H1 (cell line): ENCODE measurements at places on chromosomes 7 and 10. TPM values are rescaled to one million over a fixed set of nuclear protein-coding genes. Genes with fewer than 3 reads are reported as not detected.
A peak's percentile ranks its signal among the peaks of the same experiment; 100 is the strongest.

GRCh38 chr10:48811917-48812316, 127.2 kb downstream of the WDFY4 start:
- DNase-seq: no peak

- DNase-seq: no peak
Measured at GRCh38 chr10:112722758-112723157, 227.3 kb upstream of the TCF7L2 start.

DNA sequence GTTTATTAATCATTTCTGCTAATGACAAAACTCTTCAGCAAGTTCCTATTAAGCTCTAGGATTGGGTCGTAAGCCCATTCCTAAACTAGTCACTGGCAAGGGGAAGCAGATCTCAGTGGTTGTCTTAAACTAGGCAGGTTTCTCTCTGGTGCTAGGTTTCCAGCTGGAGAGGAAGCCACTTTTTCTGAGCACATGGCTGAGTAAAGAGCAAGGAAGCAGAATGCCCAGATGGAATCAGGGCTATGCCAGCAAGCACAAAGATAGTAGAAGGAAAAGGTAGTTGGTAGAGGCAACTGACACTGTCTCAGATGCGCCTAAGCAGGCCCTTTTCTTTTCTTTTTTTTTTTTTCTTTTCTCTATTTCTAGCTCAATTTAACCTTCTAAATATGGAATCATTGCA, 224.9 kb downstream of the EXOC4 start:
- no peak for DNase-seq

DNA sequence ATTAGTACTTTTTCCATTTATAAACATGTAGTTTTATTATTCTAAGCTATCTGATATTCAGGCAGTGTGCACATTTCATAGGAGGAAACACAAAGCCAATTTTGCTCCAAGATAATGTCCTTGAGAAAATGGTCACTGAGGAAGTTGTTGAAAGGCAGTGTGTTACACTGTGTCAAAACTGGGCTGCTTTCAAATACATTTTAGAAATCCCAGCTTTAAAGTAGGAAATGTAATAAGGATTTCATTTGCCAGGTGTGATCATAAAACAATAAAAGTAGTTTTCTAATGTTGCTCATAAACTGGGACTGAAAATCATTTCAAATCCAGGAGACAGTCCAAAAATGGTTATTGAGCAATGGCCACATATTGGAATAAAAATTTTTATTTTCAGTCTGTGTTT, 80.1 kb downstream of the WDR37 start:
- DNase-seq: no peak

SH2D4B gene
- 0.10 and 0.13 TPM in 2 replicates for total RNA-seq

- DNase-seq: no peak
Measured at GRCh38 chr10:96673318-96674099, 46.8 kb downstream of the PIK3AP1 start.

DNA sequence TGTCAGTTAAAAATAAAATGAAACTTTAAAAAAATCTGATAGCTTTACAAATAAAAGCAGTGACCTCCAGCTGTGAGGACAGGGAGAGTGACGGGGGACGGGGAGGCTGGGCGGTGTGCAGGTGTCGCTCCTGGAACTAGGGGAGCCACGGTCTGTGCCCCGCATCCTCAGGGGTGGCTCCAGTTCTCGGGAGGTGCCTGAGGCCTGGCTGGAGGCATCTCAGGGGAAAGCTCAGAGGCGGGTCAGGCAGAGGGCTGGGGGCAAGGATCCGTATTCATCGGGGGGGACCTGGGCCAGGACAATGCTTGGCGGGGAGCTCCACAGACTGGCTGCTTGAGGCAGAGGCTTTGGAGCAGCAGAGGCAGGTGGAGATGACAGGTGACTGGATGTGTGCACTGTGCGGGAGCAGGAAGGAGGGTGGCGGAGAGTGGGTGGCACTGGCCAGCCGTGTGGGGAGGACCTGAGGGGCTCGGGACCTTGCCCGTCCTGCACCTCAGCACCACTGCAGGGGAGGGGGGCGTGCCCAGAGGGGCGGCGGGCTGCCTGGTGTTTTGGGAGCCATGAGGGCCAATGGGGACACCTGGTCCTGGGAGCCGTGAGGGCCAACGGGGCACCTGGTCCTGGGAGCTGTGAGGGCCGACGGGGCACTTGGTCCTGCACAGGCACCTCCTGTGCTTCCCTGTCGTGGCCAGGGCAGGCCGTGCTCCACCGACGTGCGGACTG, 13.2 kb downstream of the PWWP2B start:
- no peak for DNase-seq

HGF gene
- 0.15 and 0.60 TPM in 2 replicates for total RNA-seq

DNA sequence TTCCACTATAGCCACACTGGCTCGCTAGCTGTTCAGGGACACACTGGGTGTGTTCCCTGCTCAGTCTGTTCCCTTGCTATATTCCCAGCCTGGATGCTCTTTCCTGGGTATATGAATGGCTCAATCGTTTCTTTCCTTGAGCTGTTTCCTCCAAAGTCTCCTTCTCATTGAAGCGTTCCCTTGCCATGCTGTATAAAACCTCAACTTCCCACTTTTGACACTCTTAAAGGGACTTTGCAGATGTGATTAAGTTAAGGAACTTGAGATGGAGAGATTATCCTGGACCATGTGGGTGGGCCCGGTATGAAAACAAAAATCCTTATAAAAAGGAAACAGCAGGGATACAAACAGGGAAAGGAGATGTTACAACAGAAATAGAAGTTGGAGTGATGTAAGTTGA, 973.1 kb downstream of the LRMDA start:
- no peak for DNase-seq

RET gene
- 8.4 TPM in 2 replicates for total RNA-seq

C10orf90 gene
- not detected in 2 replicates for total RNA-seq

- peak; percentile 41 for DNase-seq
Measured at GRCh38 chr10:104028146-104028545, 57.5 kb downstream of the COL17A1 start.

CLRN3 gene
- total RNA-seq: not detected in 2 replicates

DNA sequence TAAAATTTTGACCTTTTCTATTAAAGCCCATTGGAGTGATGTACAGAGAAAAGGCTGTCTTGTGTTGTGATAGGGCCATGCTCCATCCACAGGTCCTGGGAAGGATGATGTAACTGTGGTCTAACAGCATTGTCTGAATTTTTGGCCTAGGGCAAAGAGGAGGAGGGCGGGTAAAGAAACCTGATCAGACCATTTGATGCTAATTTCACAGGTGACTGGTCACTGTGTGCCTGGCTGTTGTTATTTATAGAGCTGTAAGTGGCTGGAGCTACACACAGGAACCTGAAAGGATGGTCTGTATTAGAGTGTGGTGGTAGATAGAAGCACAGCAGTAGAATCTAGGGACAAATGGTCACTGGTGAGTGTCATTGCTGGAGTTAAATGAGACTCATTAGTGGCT, 182.1 kb downstream of the AUTS2 start:
- DNase-seq: no peak

JAZF1 gene
- 21.8 and 26.5 TPM in 2 replicates for total RNA-seq

PODXL gene
- 925 and 945 TPM in 2 replicates for total RNA-seq

DNA sequence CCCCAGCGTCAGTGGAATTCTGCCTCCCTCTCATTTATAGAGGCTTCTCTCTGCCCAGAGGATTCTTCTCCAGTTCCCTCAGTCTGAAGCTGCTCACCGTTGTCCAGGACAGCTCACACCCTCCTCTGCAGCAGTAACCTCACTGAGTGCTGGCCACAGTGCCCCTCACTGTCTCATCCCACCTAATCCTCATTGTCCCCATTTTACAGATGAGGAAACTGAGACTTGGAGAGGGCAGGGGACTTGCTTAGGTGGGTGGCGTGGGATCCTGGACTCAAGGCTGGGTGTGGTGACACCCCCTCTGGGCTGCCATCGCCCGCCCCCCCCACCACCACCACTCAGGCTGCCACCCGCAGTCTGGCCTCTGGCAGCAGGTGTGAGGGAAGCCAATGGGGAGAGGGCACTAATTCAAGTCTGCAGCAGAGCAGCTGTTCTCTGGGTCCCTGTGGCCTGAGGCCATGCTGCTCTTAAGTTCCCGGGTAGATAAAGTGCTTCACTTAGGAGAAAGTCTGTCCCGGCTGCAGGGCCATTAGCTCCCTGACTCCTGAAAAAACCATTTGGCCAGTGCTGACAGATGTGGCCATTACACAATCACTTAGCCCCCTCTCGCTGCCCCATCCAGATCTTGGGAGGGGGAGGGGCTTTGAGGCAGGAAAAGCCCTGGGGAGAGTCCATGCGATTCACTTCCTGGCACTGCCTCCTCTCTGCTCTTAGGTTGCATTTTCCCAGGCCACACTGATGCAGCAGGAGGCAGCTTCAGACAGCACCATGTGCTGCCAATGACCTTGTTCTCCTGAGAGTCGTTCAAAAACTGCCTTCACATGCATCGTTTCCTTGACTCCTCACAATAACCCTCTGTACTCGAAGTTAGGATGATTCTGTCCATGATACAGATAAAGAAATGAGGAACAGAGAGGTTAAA, 36.3 kb downstream of the DRGX start:
- peak; percentile 56 for DNase-seq

SORBS1 gene
- total RNA-seq: 35.0 and 36.3 TPM in 2 replicates

GNGT1 gene
- total RNA-seq: 0.21 and 0.26 TPM in 2 replicates

PLXNA4 gene
- 0.76 and 1.8 TPM in 2 replicates for total RNA-seq

DNA sequence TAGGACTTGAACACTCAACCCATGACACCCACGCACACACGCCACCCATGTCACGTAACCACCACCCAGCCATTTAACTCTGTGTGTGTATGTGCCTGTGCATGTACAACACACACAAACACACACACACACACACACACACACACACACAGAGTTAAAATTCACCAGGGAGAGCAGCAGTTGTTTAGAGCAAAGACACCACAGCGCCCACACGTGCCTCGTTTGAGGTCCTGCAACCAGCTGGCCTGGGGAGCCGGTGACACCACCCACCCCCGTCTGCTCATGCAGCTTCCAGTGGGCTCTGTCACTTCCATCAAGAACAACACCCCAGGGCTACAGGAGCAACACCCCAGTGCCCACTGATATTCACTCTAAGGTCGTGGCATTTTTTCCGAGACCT, 97.4 kb downstream of the ELFN1 start:
- no peak for DNase-seq

ATRNL1 gene
- 17.6 and 18.4 TPM in 2 replicates for total RNA-seq

DNA sequence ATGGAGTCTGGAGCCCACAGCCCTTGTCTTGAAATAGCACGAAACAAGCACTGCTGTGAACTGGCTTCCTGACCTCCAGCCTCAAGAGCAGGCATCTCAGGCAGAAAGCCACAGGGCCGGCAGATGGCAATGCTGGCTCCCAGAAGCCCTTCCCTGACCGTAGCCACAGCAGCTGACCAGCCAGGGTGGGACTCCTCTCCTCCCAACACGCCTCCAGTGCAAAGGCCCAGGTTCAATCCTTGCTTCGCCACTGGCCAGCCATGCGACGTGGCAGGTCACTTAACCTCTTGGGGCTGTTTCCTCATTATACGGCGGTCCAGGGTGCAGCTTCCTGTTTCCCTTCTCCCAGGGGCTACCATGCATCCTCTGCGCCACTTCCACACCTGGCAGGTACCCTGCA, 12.8 kb downstream of the PRKAG2 start:
- DNase-seq: no peak

SPDYE1 gene
- not detected in 2 replicates for total RNA-seq
